Activated naive CD8-positive, alpha-beta T cell treated with anti-CD3 and anti-CD28 coated beads, Interleukin-2, amount 10 ng/mL, durations not matched to agents 7 days and 5 days (primary cell): ENCODE measurements at places on chromosomes 2 and 18. TPM values are rescaled to one million over a fixed set of nuclear protein-coding genes. Genes with fewer than 3 reads are reported as not detected.

OTOF gene
- total RNA-seq: 59.9 TPM

AKAIN1 gene
- total RNA-seq: not detected

RPIA gene
- 37.5 TPM for total RNA-seq

LYPD6B gene
- total RNA-seq: not detected

HAAO gene
- not detected for total RNA-seq

SULT1C2 gene
- not detected for total RNA-seq

UCN gene
- 3.7 TPM for total RNA-seq

IL36RN gene
- not detected for total RNA-seq

GPR55 gene
- 18.8 TPM for total RNA-seq

TMEM198 gene
- 1.1 TPM for total RNA-seq

MBD1 gene
- total RNA-seq: 108 TPM

KCNS3 gene
- not detected for total RNA-seq

C18orf54 gene
- total RNA-seq: 8.0 TPM

SLC5A7 gene
- total RNA-seq: not detected

FEV gene
- total RNA-seq: not detected

MOGAT1 gene
- total RNA-seq: not detected

TNFRSF11A gene
- total RNA-seq: 7.5 TPM

UGT1A8 gene
- not detected for total RNA-seq

FBXO36 gene
- 1.1 TPM for total RNA-seq

MEP1B gene
- total RNA-seq: not detected

RELCH gene
- total RNA-seq: 42.9 TPM

SLC11A1 gene
- total RNA-seq: 1.7 TPM

OTX1 gene
- total RNA-seq: not detected

ANKRD30B gene
- not detected for total RNA-seq

TMEM178A gene
- total RNA-seq: 0.17 TPM

SCN2A gene
- 0.06 TPM for total RNA-seq

GBX2 gene
- total RNA-seq: not detected

SULT1C4 gene
- not detected for total RNA-seq

ZNF397 gene
- 26.1 TPM for total RNA-seq

RBMS1 gene
- total RNA-seq: 87.9 TPM

MTCL1 gene
- 0.69 TPM for total RNA-seq

KCMF1 gene
- 81.0 TPM for total RNA-seq

COLEC12 gene
- total RNA-seq: 0.11 TPM

PDCD1 gene
- total RNA-seq: 6.6 TPM

CPLX4 gene
- total RNA-seq: not detected

HOXD3 gene
- total RNA-seq: not detected

MLPH gene
- total RNA-seq: not detected

DUSP11 gene
- 32.2 TPM for total RNA-seq

UNC80 gene
- not detected for total RNA-seq

CRYBA2 gene
- total RNA-seq: not detected

SERPINB11 gene
- not detected for total RNA-seq

RESP18 gene
- not detected for total RNA-seq

HEATR5B gene
- total RNA-seq: 24.0 TPM

PCARE gene
- not detected for total RNA-seq
